ENCODE measurements at places on chromosomes 4 and X. TPM values are rescaled to one million over a fixed set of nuclear protein-coding genes. Genes with fewer than 3 reads are reported as not detected.

ALB gene
- total RNA-seq = not detected

- no peaks in the 10 kb centered on the region for H3K4me1 ChIP-seq
- no peak overlapping the region for H3K27ac ChIP-seq
- H3K27me3 ChIP-seq = no peaks in the 10 kb centered on the region
- no peak overlapping the region for H3K4me3 ChIP-seq
- no peaks in the 10 kb centered on the region for H3K36me3 ChIP-seq
Observed at GRCh38 chr4:15434091-15434490, 6.3 kb downstream of the C1QTNF7 start.

- H3K27ac ChIP-seq = no peak overlapping the region
- peak; percentile 10 for DNase-seq
- H3K27me3 ChIP-seq = no peaks in the 10 kb centered on the region
- H3K36me3 ChIP-seq = no peaks in the 10 kb centered on the region
Observed at GRCh38 chr4:46648088-46648744, 258.3 kb upstream of the GABRA2 start.

DNA sequence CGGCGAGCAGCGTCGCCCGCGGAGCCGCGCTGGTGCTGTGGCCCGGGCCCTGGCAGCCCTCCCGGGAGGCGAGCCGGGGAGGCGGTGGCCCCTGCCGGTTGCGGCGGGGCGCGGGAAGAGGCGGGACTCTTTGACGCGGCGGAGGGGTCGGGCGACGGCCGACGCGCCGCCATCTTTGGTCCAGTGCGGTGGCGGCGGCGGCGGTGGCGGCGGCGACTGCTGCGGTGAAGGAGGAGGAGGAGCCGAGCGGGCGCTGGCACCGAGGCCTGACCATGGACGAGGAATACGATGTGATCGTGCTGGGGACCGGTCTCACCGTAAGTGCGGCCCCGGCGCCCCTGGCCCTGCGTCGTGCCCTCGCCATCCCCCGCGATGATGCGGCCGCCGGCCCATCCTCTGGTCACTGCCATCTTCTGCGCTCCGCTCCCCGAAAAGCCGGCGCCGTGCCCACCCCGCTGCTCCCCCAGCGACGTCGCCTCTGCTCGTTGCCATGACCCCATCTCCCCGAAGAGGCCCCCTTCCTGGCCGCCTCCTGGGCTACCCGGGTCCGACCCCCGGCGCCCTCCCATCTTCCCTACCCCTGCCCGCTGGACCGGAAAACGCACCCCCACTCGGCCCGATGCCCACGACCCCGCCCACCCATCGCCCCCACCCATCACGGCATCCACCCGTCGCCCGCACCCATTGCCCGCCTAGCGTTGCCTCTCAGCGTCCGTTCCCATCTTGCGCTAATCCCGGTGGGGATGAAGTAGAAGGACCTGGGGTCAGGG is at the start of gene GDI1:
Gene GDI1 (plus strand): TSS at position 172 of the 770 bp plus-strand sequence. CDS start 101 bp downstream, at position 273.
- peak within 1 kb of the TSS; percentile 84 for H3K4me3 ChIP-seq
- H3K4me1 ChIP-seq = peaks cover 22% of the 10 kb centered on the region
- peak; percentile 45 for DNase-seq
- H3K27me3 ChIP-seq = no peaks in the 10 kb centered on the region
- peaks cover 4% of the 10 kb centered on the region for H3K36me3 ChIP-seq

GRCh38 chr4:48454591-48454990 is 28.6 kb upstream of the SLC10A4 start:
- no peak overlapping the region for H3K4me3 ChIP-seq
- H3K4me1 ChIP-seq = no peaks in the 10 kb centered on the region
- H3K27me3 ChIP-seq = peaks cover 5% of the 10 kb centered on the region
- no peak overlapping the region for H3K27ac ChIP-seq
- H3K36me3 ChIP-seq = peaks cover 3% of the 10 kb centered on the region
- DNase-seq = no peak
